ENCODE measurements at places on chromosomes 11 and 22.

DNA sequence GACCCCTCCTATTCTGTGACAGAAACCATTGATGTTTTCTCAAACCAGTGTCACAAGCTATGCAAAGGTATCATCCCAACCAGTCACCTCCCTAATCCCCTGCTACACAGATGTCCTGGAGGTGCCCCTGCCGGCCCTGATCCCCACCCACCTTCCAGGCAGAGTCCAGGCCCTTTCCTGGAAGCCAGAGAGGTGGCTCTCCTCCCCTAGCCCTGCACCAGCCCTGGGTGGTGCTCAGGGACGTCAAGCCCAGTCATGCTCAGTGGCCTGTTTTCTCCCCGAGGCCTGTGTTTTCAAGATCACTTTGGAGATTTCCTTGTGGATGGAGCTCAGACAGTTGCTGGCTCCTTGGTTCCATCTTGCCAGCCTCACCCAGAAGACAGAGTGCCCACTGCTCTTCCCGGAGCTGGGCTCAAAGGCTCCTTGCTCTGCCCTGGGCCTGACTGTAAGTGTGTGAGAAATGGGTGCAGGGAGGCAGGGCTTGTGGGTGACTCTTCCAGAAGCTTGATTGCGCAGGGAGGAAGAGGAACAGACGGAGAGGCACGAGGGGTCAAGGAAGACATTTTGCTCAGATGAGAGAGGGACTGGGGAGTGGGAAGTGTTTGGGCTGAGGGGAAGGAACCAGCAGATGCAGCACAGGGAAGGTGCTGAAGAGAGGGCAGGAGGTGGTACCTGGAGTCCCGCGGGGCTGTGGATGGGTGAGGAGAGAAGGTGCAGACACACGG lies 11.3 kb downstream of the P2RY6 start:
- no peak for DNase-seq

DNA sequence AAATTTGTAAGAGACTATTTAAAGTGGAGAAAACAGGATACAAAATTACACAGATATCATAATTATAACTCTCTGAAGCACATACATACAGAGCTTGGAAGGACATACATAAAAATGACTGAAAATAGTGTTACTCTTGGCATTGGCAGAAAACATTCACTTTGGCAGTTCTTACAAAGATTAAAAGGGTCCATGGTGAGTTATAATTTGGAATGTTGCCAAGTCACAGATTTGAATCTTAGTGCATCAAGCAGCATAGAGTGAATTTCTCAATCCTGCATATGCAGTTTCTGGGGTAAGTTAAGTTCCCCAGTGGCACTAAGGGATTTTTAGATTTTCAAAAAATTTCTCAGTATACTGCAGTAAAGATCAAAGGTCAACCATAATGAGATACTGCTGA lies 115.9 kb downstream of the CCDC81 start:
- DNase-seq = no peak

DNA sequence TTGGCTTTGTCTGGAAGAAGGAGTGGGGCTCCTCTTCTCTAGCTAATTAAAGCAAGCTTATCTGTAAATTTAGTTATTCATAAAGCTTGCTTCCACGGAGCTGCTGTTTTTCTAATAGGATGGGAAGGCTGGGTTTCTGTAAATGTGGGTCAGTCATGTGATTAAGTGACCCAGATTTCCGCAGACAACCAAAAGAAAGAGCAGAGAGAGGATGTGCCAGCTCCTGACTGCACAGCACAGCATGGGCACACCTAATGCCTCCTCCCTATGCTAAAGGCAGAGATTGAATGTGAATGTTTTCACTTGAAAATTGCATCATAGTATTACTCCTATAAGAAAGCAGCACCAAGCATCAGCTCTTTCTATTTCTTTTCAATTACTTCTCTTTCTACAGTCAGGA lies 160.2 kb downstream of the FAT3 start:
- no peak for DNase-seq

GRCh38 chr11:75816561-75817239 lies 1.7 kb downstream of the UVRAG start:
- DNase-seq = no peak

- DNase-seq = no peak
These were observed 49.3 kb upstream of the THY1 start for GRCh38 chr11:119472186-119472855.

GRCh38 chr11:126658306-126659056 lies 303.0 kb downstream of the ST3GAL4 start:
- no peak for DNase-seq

DNA sequence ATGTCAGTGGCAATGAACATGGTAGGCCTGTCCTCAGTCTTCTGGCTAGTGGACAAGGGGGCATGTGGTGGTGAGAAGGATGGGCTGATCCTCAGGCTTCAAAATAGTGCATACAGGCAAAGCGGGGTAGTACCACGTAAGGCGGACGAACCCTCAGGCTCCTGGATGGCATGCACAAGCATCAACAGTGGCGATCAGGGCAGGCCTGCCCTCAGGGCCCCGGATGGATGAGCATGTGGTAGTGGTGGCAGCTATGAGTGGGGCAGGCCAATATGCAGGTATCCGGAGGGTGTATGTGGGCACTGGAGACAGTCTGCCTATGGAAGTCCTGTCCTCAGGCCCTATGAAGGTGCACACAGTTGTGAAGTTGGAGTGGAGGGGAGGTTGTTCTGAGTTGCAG lies 163.8 kb downstream of the GUCY1A2 start:
- DNase-seq = no peak

GRCh38 chr11:88086297-88086696 lies 88.9 kb downstream of the RAB38 start:
- DNase-seq = no peak

GRCh38 chr22:44729391-44730021 lies 22.9 kb upstream of the ARHGAP8 start:
- no peak for DNase-seq

DNA sequence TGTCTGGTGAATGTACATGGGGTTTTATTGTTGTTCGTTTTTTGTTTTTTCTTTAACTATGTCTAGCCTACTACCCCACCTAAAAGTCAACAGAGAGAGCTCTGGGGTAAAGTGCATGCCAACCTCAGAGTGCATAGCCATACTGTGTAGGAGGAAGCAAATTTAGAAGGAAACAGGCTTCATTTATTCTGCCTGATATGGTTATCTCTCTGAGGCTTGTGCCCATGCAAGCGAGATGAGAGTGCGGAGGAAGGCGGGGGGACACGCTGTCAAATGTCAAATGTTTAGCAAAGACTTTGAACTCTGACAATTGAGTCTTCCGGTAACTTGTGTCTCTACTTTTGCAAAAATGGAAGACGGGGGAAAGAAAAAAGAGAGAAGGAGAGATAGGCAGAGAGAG lies 295.5 kb downstream of the ETS1 start:
- DNase-seq = no peak

- DNase-seq = no peak
These were observed 9.4 kb upstream of the CASP12 start for GRCh38 chr11:104907521-104908185.

GRCh38 chr22:21916309-21916918 lies 36.2 kb downstream of the PPM1F start:
- DNase-seq = no peak
